ENCODE measurements at places on chromosomes 2 and 18.

- no peak for DNase-seq
Observed at GRCh38 chr2:105795575-105795934, 50.8 kb downstream of the NCK2 start.

GRCh38 chr2:203734276-203734983 lies 28.0 kb downstream of the CD28 start:
- no peak for DNase-seq

DNA sequence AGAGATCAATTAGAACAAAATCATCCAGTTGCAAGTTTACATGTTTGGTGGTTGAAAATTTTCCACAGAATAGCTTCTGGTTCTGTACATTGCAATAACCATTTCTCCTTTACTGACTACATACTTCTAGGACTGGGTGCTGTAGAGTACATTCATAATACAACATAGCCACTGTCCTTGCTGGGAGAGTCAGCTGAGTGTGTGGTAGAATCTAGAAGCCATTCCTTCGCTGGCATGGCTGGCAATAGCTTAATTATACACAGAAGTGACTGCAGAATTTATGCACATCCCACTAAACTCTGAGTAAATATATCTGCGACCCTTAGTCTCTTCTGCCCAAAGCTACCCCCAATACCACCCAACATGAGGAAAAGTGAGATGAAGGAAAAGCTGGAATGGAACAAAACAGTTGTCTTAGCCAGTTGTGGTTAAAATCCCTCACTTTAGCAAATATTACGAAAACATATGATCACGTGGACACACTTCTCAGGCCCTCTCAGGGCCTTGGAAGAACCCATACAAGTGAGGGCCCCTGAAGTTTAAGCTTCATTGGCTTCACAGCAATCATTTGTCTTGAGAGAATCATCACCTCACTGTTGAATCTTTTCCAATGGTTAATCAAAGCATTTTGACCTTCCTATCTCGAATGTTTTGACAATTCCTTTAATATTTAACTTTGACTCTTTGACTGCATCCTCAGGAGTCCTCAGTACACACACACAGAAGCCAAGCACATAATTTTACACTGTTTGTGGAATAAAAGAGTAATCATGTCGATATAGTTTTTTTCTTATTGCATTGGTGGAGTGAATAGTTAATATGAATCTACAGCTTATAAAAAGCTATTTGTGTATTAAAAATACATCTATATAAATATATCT lies 225.1 kb downstream of the ZNF385B start:
- no peak for DNase-seq

DNA sequence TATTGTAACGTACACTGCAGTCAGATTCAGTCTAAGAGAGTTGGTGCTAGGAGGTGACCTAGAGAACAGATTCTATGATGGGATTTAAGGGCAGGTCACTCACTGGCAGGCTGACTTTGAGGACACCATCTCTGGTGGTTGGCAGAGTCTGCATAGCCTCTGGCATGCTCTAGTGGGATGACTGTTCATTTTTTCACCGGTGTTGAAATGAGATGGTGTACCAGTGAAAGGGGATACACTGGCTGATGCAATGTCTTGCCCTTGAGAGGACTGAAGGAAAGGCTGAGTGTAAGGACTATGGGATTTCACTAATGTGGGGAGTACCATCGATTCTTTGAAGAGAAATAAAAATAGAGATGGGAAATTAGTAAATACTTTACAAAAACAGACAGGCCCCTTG lies 186.9 kb upstream of the PIEZO2 start:
- no peak for DNase-seq

GRCh38 chr18:10062302-10063300 lies 148.8 kb downstream of the VAPA start:
- DNase-seq: no peak

DNA sequence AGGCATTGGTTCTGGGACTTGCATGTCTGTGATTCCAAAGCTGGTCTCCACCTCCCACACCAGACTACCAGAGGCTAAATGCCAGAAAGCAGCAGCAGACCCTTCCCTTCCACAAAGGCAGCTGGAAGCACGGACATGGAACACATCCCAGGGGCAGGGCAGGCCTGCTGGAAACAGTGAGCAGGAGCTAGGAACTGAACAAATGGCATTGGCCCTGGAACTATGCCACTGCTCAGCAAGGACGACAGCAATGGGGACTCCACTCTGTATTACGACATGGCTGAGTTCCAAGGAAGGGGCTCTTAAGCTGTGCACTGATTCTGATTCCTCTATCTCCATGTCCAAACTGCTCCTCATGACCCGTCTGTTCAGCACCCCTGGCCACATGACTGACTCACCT lies 77.8 kb upstream of the TFCP2L1 start:
- DNase-seq: no peak

DNA sequence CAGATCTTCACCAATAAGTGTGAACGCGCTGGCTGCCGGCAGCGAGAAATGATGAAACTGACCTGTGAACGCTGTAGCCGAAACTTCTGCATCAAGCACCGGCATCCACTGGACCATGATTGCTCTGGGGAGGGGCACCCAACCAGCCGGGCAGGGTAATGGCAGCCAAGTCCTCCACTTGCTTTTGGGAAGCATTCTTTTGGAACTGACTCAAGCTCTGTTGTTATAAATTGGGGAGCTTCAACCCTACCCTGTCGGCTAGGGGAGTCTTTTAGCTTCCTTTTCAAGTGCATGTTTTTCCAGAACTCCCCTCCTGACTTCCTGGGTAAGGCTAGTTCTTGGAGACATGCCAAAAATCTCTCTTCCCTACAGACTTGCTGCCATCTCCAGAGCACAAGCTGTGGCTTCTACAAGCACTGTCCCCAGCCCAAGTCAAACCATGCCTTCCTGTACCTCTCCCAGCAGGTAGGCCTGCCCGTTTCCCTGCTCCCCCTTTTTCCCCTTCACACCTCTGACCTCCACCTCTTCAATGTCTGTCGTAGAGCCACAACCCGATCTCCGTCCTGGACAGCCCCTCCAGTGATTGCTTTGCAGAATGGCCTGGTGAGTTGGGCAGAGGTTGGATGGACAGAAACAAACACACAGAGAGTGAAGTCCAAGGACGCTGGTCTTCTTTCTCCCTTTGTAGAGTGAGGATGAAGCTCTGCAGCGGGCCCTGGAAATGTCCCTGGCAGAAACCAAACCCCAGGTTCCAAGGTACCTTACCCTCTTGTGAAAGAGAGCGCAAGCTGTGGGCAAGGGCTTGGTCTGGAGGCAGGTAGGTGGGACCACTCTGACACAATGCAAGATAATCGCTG lies 1.5 kb downstream of the ZFAND2B start:
- no peak for DNase-seq

- no peak for DNase-seq
Observed at GRCh38 chr2:218807626-218808025, 24.0 kb downstream of the PRKAG3 start.

- DNase-seq: no peak
Observed at GRCh38 chr18:693466-694187, 18.8 kb downstream of the ENOSF1 start.

GRCh38 chr18:8260827-8261226 lies 348.4 kb upstream of the RAB12 start:
- DNase-seq: no peak

GRCh38 chr2:215493376-215493775 lies 57.5 kb upstream of the FN1 start:
- no peak for DNase-seq

DNA sequence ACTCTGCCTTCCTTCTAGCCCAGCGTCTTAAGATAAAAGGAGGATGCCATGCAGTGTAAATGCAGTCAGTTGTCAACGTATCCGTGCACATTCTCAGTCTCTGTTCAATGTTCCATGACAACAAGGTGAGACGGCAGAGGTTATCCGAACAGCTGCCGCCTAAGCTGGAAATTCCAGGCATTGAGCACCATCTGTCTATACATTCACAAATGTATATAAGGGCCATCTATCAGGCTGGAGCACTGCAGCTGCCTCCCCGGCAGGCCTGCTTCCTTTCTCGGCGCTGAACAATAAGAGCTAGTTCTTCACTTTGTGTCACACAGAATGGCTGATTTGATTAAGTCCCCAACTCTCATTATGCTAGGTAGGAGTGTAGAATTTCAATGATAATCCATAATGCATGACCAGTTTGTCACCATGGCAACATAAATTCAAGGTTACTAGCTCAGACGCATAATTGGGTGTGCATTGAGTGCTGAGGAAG lies 282.2 kb upstream of the SOX11 start:
- no peak for DNase-seq

- DNase-seq: no peak
Observed at GRCh38 chr18:434410-434809, 66.1 kb downstream of the COLEC12 start.

DNA sequence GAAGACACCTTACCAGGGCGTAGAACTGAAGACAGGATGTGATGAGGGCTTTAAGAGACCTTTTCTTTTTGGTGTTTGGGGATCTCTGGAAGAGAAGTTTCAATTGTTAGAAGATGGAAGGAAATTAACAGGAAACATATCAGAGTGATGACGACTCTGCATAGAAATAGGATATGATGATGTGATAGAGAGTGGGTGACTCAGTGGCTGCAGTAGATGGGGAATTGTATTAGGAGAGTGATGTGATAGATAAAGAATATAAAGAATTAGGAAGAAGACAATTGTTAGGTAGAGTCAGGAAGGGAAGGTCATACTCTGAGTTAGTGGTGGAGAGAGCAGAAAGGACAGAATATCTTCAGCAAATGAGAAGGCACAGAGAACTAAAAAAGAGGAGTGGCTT lies 593.9 kb downstream of the NYAP2 start:
- no peak for DNase-seq

- DNase-seq: no peak
Observed at GRCh38 chr18:51275712-51276476, 78.4 kb upstream of the MEX3C start.

DNA sequence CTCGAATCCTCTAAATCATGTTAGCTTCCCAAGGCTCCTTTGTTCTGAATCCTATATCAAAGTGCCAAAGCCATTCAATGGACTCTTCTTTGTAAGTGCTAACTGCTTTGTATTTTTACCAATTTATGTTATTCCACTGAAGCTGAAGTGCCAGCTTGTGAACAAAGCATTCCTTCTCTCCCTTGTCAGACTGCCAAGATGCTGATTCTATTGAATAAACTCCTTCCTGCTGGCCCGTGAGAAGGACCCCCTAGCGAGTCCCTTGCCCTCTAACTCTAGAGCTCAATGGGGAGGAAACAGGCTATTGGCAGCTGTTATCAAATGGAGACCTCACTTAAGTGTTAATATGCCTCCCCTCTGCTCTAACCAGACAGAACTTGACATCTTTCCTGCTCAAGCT lies 1097.9 kb upstream of the CNTNAP5 start:
- no peak for DNase-seq

- peak; percentile 40 for DNase-seq
Observed at GRCh38 chr2:55120634-55121359, 70.5 kb upstream of the RTN4 start.

- no peak for DNase-seq
Observed at GRCh38 chr18:58975296-58975695, 110.6 kb downstream of the ZNF532 start.

- DNase-seq: peak; percentile 95
Observed at GRCh38 chr2:26712486-26713465, 20.3 kb downstream of the KCNK3 start.

DNA sequence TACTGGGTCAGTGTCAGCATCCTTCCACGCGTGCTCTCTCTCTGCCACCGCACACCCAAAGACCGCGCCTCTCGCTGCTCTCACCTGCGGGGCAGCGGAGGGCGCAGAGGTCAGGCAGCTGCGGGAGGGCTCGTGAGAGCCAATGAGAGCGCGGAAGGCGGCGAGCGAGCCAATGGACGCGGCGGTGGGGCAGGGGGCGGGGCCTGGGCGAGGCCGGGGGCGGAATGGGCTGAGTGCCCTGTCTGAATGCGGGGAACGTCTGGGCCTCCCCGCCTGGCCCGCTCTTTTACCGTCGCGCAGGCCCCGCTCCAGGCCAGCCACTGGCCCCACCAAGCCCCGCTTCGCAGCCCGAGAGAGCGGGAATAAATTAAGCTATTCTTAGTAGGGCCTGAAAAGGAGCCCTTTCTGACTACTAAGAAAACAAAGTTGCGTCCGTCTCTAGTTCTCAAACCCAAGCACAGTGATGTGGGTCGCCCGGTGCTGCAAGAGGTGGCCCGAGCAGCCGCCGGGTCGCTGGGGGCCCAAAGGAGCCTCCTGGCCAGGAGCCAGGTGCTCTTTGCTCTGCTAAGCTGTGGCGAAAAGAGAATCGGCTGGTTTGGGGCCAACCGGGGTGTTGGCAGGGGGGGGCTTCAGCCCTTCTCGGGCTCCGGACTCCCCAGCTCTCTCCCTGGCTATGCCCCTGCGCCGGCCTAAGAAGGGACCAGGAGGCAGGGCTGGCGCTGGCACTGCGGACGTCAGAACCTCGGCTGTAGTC lies 81.1 kb upstream of the GLI2 start:
- no peak for DNase-seq

GRCh38 chr18:25283781-25284180 lies 68.2 kb downstream of the ZNF521 start:
- no peak for DNase-seq

Measured in substantia nigra (tissue), 51 donors.